H4 (cell line): ENCODE measurements at places on chromosomes 6 and 20. TPM values are rescaled to one million over a fixed set of nuclear protein-coding genes. Genes with fewer than 3 reads are reported as not detected.

DNA sequence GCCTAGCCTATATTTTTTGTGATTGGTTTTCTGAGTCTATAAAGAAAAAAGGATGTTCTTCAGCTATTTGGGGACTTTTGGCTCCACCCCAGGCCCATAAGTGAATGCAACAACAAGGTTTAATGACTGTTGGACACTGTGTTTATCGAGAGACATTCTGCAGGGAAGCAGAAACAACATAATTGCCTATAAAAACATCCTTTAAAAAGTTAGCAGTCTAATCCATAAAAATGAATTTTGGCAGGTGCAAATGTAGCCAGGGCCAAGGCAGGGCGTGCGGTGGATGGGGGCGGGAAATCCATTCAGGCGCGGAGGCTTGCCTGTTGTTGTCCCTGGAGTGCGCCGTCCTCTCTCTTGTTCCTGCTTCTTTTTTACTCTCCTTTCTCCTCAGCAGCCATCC is 99.3 kb downstream of the PAX1 start:
- no peak for DNase-seq

- no peak for DNase-seq
Measured at GRCh38 chr6:135707426-135707825, 144.1 kb upstream of the PDE7B start.

DNA sequence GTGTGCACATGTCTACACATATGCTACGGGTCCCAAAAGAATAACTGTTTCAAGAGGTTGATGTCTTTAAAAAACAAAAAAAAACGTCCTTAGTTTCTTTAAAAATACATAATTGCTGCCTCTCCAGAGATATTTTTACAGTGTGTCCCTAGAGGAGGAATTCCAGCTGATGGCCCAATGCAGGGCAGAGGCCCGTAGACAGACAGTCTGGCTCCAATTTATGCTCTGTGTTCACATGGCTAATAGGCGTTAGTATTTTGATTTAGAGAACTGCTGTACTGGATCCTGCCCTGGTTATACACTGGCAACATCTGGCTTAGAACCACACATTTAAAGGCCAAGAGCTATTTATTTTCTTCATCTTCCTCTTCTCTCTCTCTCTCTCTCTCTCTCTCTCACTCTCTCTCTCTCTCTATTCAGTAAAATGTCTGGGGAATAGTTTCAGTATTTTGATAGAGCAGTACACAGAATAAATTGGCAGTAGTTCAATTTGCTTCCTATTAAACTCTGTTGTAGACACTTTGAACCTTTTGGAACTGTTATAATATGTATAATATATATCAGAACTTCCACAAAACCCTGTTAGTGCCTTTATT is 260.6 kb downstream of the EYA4 start:
- no peak for DNase-seq

GRCh38 chr6:30515106-30515505 is 25.8 kb downstream of the HLA-E start:
- DNase-seq = no peak

DNA sequence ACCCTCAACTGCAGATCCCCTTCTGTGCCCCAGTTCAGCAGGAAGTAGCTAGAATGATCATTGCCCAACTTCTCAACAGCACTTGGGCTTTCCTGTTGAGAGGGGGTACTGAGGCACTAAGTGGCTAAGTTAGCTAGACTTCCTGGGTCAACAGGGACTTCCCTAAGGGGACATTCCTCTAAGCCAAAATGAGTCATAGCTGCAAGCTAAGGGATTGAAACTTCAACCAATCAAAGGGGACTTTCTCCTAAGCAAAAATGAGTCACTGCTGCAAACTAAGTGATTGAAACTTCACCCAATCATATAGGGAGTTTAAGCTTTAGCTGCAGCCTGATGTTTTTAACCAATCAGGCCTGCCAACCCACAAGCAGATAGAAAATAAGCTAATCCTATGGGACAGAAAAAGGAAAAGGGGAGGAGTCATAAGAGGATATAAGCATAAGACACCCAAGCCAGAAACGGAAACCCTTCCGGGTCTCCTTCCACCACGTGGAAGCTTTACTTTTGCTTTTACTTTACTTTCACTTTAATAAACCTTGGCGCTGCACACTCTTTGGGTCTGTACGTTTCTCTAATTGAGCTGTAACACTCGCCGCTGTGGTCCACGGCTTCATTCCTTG is 659.0 kb upstream of the HS3ST5 start:
- peak; percentile 60 for DNase-seq

DNA sequence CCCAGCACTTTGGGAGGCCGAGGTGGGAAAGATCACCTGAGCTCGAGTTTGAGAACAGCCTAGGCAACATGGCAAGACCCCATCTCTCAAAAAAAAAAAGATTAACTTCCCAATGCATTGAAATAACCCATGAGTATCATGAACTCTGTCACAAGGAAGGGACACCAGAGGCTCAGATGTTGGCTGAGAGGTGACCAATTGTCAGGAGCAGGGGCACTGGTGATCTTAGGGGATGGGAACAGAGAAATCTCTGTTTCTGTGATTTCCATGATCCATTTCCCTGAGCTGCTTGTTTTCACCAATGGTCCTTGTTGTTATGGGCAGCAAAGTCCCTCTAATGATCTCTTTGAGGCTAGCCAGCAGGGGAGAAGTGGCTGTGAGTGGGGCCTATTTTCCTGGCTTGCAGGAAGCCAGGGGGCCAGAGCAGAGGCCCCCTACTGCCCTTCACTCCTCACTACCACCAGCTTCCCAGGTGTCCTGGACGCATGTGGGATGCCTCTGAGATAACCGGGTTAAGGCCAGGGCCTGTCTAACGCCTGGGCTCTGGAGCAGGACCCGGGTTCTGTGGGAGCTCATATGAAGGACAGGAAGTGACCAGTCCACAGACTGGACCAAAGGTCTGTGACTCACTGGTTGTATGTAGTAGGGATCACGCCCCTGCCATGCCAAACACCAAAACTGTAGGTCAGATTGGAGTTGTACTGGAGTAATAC is 54.4 kb downstream of the PCNA start:
- DNase-seq = no peak

DNA sequence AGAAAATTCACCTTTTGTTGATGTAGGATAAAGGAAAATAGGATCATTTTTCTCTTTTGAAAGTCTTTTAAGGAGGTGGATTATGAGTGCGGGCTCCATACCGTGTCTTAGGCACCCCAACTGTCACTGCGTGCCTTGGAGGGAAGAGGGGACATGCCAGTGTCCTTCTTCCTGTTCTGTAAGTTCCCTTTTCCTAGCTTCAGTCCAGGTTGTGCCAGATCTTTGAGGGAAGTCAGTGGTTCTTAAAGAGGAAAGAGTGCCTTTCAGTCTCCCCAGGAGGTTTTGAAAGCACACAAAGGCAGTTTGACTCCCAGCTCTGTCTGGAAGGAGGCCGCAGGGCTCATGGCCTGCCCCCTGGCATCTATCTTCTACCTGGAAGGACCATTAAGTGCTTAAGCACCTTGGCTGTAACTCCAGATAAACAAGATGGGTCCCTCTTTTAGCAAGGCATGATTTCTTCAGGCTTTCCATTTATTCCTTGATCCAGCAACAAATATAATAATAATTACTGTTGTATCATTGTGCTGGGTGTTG is 13.0 kb downstream of the EFCAB8 start:
- no peak for DNase-seq

DNA sequence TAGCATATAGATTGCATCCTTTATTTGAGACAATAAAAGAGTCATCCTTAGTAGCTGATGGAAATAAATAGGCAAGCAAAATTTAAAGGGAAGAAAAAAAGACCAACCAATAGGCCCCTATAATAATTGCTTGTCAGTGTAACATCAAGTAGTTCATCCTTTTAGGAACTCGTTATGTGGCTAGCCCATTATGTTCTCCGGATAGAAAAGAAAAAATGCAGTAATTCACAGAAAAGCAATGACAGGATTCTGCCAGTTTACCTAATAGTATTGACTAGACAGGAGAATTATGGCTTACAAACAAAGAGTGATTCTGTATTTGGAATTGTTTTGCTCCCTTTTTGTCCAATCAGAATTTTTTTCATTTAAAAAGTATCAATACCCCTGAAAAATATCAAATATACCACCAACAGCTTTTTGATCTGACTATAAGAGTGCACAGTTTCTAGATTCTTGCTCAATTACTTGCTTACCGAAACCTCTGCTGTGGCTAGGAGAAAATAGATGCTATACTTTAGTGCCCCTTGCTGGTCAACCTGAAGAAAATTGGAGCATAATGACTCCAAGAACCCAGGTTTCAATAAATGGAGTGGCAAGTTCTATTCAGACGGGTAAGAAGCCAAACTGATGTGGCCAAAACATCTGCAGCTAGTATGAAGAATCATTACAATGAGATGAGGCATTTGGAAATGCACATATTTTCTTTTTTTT is 91.5 kb upstream of the SASH1 start:
- peak; percentile 37 for DNase-seq

GRCh38 chr6:118581489-118581959 is 33.4 kb downstream of the PLN start:
- peak; percentile 8 for DNase-seq

GRCh38 chr6:24448828-24449525 is 40.4 kb downstream of the GPLD1 start:
- no peak for DNase-seq

DNA sequence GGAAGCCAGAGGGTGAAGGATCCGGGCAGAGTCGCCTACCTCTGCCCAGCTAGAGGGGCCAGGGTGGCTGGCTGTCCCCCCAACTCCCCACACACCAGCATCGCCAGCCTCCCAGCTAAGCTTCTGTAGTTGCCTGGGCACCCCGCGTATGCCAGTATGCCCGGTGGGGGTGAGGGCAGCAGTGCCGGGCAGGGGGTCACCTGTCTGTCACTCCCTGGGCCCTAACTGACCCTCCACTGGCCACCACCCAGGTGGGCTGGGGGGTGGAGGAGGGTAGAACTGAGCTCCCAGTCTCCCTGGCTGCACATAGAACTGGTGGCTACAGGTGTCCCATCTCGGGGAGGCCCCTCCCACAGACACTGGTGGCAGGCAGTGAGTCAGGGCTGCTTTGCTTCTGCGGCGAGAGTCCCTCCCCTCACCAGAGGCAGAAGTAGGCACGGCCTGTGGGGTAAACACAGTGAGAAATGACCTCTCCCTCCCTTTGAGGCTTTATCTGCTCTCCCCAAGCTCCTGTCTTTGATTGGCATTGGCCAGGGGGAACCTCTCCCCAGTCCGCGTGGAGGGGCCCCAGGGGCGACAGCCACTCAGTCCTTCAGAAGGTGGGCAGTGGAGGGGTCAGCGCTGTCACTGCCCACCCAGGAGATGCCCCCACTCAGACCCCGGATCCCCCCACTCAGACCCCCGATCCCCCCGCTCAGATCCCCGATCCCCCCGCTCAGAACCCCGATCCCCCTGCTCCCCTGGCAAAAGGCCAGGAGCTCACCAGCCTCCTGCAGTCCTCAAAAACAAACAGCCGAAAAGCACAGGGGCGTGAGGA is 2.5 kb downstream of the NTSR1 start:
- peak; percentile 53 for DNase-seq

DNA sequence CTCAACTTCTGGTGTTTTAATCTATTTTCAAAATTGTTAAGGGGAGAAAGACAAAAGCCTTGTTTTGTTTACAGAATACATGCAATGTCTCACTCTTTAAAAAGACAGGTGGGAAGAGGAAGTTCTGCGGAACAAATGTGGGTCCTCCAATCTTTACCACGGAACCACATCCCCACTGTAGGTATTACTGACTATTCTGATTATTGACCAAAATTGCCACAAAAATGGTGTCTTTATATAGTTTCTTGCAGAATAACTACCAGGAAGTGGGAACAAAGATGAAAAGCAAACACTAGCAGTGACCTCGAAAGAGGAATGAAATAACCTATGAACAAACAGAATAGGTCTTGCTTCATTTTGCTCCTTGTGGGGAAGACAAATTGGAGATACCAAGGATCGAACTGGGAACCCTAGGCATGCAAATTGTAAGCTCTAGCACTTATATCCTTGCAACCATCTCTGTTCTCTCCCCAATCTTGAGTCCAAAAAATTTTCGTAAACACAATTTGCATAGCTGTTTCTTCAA is 106.7 kb downstream of the GPX5 start:
- no peak for DNase-seq

GRCh38 chr6:109939654-109940053 is 38.5 kb upstream of the GPR6 start:
- DNase-seq = peak; percentile 61

DNA sequence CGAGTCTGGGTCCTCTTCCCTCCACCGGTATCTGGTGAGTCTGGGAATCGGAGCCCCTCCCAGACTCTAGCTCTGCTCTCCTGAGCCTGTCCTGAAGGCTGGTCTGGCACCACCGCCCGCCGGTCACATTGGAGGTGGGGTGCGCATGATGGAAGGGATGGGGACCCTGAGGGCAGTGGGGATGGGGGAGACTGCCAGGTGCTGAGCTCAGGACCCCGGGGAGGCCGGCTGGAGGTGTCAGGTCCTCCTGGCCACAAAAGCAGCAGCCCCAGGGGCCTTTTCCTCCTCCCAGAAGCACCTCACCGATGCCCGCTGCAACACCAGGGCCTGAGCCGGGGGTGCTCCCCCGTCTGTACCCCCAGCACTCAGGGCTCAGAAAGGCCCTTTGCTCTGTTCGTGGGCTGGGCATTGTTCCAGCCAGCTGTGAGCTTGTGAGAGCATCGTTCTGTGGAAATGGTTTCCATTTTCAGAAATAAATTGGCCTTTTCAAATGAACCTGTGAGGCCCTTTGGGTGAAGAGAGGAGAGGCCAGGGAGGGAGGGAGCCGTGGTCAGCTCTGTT is 2.5 kb upstream of the NPBWR2 start:
- no peak for DNase-seq

- DNase-seq = no peak
Measured at GRCh38 chr6:2063547-2063946, 181.9 kb downstream of the GMDS start.

- no peak for DNase-seq
Measured at GRCh38 chr6:163954088-163954775, 539.7 kb downstream of the QKI start.

DNA sequence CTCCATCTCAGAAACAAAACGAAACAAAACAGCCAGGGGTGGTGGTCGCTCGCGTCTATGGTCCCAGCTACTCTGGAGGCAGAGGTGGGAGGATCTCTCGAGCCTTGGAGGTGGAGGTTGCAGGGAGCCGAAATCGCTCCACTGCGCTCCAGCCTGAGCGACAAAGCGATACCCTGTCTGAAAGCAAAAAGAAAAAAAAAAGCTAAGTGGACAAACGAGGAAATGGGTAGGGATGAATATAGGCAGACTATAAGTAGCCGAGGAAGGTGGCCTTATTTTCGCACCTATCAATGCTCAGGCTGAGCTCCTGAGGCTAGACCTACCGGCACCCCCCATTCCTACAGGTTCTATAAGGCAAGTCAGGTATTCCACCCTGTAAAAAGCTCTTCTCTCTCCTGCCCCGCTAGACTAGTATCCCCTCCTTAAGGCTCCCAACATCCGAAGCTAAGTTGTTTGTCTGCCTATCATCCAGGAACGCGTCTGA is 650 bp upstream of the CASP8AP2 start:
- DNase-seq = no peak

- no peak for DNase-seq
Measured at GRCh38 chr6:6823568-6824224, 235.2 kb downstream of the LY86 start.

GRCh38 chr6:170073846-170074245 is 217.0 kb downstream of the DLL1 start:
- no peak for DNase-seq

The COL12A1 gene
- total RNA-seq = 247 and 272 TPM in 2 replicates

The LY86 gene
- total RNA-seq = not detected in 2 replicates

The VGLL2 gene
- total RNA-seq = 0.08 and 0.50 TPM in 2 replicates

The LSM14B gene
- total RNA-seq = 29.3 and 36.7 TPM in 2 replicates

The SYTL3 gene
- 1.0 TPM in 1 of 2 replicates, not detected in the other for total RNA-seq

The GTF2H4 gene
- 8.4 and 8.5 TPM in 2 replicates for total RNA-seq

The ABHD16B gene
- not detected in 2 replicates for total RNA-seq

The TPX2 gene
- 111 and 128 TPM in 2 replicates for total RNA-seq

The TMEM242 gene
- total RNA-seq = 5.3 and 9.4 TPM in 2 replicates

The OR2J3 gene
- not detected in 2 replicates for total RNA-seq
